ENCODE measurements at places on chromosomes 3 and 15. TPM values are rescaled to one million over a fixed set of nuclear protein-coding genes. Genes with fewer than 3 reads are reported as not detected.

DNA sequence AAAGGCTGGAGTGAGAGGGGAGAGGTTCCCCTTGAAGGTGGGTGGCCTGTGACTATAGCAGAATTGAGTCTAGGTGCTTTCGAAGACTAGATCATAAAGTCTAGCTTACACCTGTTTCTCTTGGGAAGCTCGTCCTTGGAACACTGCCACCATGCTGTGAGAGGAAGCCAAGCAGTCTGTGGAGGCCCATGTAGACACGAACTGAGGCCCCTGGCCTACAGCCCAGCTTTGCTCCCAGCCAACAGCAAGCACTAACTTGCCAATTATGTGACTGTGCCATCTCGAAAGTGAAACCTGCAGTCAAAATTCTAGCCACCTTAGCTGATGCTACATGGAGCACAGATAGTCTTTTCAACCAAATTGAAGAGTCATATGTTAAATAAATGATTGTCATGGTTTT lies 190.5 kb upstream of the NECTIN3 start:
- DNase-seq = no peak

- no peak for DNase-seq
Observed at GRCh38 chr3:122123850-122124249, 59.6 kb upstream of the CASR start.

GRCh38 chr3:187104933-187105332 lies 34.4 kb downstream of the RPL39L start:
- DNase-seq = no peak

DNA sequence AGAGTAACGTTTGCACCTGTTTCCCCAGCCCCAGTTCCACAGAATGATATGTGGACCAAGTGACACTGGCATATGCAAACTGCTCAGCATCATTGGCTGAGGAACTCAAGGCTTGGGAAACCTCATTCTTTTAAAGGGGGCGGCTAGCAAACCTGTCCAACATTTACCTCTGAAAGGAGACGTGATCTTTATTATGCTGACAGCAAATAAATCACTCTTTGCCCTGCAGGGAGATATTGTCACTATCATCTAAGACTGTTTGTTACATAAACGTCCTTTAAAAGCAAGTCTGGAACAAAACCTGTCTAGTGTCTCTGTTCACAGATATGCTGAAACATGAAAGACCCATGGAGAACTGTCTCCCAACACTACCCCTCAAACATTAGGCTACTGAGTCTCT lies 21.5 kb downstream of the CA12 start:
- no peak for DNase-seq

DNA sequence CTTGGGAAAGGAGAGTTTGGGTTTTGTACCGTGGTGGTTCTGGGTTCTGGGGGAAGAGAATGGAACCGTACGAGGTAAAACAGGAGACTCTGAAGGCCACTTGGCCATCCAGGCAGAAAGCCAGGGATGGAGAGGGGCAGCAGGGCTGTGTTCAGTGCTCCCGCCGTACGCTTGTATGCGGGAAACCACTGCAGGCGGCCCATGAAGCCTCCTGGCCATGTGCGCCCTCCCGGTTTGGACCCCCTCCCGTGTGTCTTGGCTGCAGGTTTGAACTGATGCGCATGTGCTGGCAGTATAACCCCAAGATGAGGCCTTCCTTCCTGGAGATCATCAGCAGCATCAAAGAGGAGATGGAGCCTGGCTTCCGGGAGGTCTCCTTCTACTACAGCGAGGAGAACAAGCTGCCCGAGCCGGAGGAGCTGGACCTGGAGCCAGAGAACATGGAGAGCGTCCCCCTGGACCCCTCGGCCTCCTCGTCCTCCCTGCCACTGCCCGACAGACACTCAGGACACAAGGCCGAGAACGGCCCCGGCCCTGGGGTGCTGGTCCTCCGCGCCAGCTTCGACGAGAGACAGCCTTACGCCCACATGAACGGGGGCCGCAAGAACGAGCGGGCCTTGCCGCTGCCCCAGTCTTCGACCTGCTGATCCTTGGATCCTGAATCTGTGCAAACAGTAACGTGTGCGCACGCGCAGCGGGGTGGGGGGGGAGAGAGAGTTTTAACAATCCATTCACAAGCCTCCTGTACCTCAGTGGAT lies 50.6 kb downstream of the PGPEP1L start:
- DNase-seq = no peak

DNA sequence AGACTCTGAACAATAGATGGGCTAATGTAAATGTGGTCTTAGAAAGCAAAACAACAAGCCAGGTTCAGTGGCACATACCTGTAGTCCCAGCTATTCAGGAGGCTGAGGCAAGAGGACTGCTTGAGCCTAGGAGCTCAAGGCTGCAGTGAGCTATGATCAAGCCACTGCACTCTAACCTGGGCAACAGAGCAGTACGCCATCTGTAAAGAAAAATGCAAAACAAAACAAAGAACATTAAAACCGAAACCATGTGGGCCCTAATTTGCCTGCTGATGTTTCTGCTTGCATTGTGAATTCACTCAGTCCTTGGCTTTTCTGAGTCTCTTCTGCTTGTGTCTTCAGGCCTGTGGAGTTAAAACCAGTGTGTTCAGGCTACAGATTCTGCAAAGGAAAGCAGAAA lies 56.7 kb downstream of the CCNL1 start:
- DNase-seq = no peak

Gene MYEF2
- total RNA-seq = 2.6 TPM

Gene MAP3K13
- total RNA-seq = 19.3 TPM

Gene ZNF774
- total RNA-seq = 5.0 TPM

Measured in uterus (tissue), 4 donors.